ENCODE measurements at places on chromosomes 7 and 10. TPM values are rescaled to one million over a fixed set of nuclear protein-coding genes. Genes with fewer than 3 reads are reported as not detected.

The TMEM273 gene
- total RNA-seq = not detected

The GALNT17 gene
- not detected for total RNA-seq

The CUZD1 gene
- 1.7 TPM for total RNA-seq

- no peak for DNase-seq
Measured at GRCh38 chr7:45576249-45576929, 2.2 kb downstream of the ADCY1 start.

- DNase-seq = no peak
Measured at GRCh38 chr10:73494877-73495225, 973 bp downstream of the PPP3CB start.

GRCh38 chr7:8114175-8114574 is 145.6 kb downstream of the GLCCI1 start:
- DNase-seq = no peak

DNA sequence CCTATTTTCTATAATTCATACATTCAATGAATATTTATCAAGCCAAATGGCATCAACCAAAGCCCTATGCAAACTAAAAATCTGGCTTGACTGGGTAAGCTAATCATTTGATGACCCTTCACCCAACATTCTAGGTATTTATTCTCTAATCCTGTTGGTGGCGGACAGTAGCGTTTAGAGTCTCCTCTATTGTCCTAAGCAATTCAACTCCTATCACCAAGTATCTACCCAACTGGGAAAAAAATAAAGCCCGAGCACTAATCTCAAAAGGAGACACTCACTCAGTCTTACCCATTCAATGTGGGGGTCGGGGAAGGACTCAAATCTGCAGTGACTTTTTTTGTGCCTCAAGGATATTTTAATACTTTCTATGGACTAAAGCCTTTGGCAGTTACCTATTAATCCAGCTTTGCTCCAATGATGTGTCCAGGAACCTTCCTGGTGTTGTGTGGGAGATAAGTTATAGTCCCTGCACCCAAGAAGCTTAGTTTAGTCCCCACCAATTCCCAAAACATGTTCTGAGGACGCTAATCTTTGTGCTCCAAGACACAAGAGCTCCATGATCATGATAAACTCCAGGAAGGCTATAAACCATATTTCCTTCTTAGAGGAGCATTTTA is 30.6 kb downstream of the DNMBP start:
- no peak for DNase-seq

- DNase-seq = peak; percentile 44
Measured at GRCh38 chr10:132186488-132187429, at the start of gene DPYSL4. DPYSL4 (plus strand) TSS chr10:132186948; CDS start chr10:132187064, 116 bp downstream.

GRCh38 chr10:2619472-2619871 is 447.9 kb upstream of the PFKP start:
- no peak for DNase-seq

GRCh38 chr7:46568420-46569132 is 647.5 kb upstream of the IGFBP3 start:
- DNase-seq = no peak

GRCh38 chr7:134022286-134022911 is 104.7 kb upstream of the LRGUK start:
- peak; percentile 81 for DNase-seq

- peak; percentile 99 for DNase-seq
Measured at GRCh38 chr10:69375307-69376151, 41.2 kb downstream of the TACR2 start.

Data from G401 (cell line).